ENCODE measurements at places on chromosomes 12 and 14.

DNA sequence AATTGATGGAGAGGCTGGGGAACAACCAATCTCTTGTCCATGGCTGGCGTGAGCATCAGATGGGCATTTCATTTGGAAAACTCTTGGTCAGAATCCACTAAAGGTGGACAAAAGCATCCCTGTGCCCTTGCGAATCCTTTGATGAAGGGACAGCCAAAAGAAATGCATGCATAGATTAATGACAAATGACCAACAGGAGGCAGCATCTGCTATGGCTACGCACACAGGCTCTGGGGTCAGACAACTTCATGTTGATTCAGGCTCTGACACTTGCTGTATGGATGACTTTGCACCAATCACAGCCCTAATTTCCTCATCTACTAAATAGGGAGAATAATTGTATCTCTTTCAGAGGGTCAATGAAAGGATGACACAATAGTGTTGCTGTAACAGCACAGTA lies 117.5 kb downstream of the ASCL4 start:
- peak; percentile 14 for DNase-seq

DNA sequence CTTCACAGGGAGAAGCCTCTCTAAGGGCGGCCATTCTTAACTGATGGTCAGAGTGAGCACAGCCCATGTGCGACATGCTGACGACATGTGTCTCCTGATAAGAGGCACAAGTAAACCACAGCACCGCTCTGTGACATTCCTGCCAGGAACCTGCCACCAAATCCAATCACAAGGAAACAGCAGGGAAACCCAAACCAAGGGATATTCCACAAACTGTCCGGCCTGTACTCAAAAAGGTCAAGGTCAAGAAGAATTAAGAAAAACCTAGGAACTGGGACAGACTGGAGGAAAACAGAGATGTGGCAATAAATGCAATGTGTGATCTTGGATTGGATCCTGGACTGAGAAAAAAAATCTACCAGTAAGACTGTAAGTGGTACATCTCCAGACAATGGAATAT lies 91.9 kb downstream of the SYNE3 start:
- no peak for DNase-seq

DNA sequence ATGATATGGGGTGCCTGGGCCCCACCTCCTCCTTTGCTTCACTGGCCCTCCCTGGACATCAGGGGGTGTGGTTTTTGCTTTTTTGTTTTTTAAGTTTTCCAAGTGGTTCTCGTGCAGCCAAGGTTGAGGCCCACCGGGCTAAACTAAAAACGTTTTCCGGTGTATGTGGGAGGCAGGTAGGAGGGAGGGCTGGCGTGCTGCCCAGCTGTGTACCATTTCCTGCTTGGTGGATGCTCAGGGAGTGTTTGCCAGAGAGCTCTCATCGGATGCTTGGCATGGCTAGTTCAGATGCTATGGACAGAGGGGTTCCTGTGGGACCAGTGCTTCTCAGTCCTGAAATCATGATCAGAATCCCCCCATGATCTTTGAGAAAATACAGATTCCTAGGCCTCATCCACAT lies 246.4 kb downstream of the CACNA1C start:
- no peak for DNase-seq

GRCh38 chr12:99282086-99282485 lies 365.5 kb upstream of the GARIN6 start:
- no peak for DNase-seq

DNA sequence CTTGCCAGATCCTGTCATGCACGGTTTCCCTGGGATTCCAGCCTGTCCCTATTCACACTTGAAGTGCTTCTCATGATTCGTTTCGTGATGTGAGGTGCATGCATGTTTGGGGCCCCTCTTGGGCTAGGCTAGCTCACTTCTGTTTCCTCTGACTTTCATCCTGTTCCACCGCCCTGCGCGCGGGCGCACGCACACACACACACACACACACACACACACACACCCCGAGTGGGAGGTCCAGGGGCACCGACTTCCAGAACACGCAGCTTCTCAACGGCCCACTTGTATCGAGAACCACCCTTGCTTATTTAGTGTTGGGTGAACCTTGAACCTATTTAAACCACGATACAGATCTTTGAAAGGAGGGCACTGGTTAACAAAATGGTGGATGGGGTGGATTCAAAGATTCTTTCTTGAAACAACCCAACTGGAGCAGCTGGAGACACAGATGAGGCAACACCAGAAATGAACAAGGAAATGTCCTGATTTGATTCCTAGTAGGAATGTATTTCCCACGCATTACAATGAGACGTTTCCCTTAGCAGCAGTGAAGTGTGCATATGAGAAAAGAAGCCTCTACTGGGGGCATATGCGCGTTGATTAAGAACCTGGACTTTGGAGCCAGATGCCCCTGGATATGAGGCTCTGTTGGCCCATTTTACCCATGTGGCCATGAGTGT lies 16.3 kb downstream of the ELK3 start:
- peak; percentile 50 for DNase-seq

- DNase-seq, result no peak
Observed at GRCh38 chr14:68245146-68246073, 425.8 kb downstream of the RAD51B start.

GRCh38 chr14:76834241-76834661 lies 8.0 kb downstream of the LRRC74A start:
- no peak for DNase-seq

Data from endothelial cell of umbilical vein (primary cell).